Stimulated activated CD4-positive, alpha-beta T cell treated with anti-CD3 and anti-CD28 coated beads, Interleukin-1b, Interleukin-23, amount 100 ng/mL, for 1 hour (primary cell): ENCODE measurements at places on chromosomes 4 and X.

GRCh38 chrX:39507617-39508299, 590.0 kb downstream of the BCOR start:
- no peak for DNase-seq

DNA sequence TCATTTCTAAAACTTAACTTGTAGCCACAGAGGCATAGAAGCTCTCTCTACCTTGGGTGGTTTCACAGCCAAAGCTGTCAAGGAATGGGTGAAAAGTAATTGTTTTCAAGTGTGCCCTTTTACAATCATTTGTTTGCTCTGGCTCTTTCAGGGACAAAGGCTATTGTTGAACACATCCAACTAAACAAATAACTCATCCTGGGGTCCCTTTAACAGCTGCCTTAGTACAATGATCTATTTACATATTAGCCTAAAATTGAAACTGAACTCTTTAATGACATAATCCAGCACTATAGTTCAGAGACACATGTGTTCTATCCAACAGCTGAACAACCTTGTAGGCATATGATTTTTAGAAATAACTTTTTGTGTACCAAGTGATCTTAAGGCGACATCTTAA, 3.7 kb downstream of the HHIP start:
- DNase-seq = no peak

DNA sequence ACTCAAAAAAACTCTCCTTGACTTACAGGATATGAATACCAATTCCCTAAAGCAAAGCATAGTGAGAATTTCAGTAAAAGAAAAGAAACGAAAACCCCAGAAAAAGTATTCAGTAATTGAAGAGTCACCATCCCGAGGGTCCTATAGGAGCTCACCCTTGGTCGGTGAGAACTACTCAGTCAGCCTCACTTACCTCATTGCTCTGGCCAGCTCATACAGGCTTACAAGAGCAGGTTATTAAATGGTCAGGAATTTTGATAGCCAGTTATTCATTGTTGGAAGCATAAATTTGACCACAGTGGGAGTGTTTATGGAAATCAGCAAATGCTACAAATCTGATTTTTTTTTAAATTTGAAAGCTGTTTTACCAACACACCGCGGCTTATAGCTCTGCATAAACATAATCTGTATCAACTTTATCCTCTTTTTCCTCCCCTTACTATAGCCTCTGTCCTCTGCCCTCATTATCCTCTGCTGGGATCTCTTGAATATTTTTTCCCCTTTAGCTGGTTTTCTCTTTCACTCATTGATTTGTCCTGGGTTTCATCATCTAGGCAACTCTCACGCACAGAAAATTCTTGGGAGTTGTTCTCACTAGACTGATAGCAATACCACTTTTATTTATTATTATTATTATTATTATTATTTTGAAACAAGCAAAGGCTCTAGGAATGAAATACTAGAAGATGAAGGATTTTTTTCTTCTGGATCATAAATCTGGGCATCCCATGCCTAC, 11.0 kb upstream of the CXCL2 start:
- no peak for DNase-seq

DNA sequence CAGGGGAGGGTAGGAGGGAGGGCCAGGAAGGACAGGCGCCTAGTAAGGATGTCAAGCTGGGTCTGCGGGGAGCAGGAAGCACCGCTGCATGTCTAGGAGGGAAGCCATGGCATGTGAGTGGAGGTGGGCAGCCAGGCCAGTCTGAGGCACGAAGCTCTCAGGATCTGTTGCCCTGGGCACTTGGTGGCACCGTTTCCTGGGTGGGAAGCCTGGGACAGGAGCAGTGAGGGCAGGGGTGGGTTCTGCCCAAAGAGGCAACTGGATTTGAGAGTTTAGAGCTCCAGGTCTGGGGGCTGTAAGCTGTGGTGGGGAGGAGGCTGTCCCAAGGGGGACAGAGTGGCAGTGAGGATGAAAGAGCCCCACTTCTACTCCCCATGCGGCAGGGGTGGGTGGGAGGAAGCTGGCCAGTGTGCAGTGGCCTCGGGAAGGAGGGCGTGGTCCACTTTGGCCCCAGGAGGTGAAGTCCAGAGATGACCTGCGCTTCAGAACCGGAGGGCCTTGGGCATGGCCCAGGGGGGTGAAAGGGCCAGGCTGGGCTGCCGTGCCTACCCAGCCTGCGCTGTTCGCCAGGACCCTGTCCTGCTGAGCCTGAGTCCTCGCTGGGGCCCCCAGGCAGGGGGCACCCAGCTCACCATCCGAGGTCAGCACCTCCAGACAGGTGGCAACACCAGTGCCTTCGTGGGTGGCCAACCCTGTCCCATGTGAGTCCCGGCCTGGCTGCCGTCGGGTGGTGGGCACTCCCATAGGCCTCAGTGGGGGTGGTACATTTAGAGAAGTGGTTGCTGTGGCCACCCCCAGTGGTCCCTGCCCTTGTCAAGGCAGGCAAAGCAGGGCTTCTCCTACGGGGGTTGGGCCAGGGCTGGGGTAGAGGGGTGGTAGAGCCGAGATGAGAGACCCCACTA, 8.3 kb upstream of the SRPK3 start:
- no peak for DNase-seq

- no peak for DNase-seq
Observed at GRCh38 chr4:55865228-55865806, 11.9 kb downstream of the EXOC1 start.

GRCh38 chr4:147078362-147078761, 132.7 kb upstream of the TTC29 start:
- DNase-seq = no peak

GRCh38 chrX:130171446-130172126, at the start of gene RAB33A:
Gene RAB33A, plus strand, starts transcription at chrX:130171962. Its CDS starts 101 bp downstream, at chrX:130172063.
- DNase-seq = no peak

DNA sequence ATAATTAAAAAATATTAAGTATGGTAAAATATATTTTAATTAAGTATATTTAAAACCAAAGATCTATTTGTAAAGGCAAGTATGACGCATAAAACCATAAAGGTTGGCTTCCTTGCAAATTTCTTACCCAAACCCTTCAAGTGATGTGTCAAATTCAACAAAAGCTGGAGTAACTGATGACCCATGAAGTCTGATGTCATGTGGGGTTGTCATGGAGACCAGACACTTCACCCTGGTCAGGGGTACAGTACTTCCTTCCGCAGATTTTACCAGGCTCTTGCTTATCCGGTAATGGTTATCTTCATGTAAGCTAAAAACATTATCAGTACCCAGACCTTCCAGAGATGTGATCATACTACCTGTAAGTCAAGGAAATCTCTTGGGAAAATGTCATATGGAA, 170.1 kb downstream of the WDFY3 start:
- DNase-seq = no peak

- no peak for DNase-seq
Observed at GRCh38 chr4:90943311-90943710, 816.1 kb downstream of the CCSER1 start.

DNA sequence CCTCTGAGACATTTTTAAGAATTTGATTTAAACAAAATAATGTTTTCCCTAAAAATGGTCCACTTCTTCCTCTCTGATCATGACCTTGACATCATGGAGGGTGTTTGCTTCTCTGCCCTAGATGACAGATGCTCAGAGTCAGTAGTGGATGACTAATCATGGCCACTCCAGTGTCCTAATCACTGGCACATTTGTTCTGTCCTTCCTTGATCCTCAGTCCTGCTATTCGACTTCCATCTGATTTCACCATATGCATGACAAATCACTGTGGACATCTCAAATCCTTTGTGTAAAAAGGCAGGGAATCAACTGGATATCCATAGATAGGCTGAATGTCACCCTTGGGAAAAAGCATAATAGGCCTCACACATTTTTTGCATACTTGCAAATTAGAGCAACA, 9.0 kb downstream of the CRMP1 start:
- DNase-seq = no peak

DNA sequence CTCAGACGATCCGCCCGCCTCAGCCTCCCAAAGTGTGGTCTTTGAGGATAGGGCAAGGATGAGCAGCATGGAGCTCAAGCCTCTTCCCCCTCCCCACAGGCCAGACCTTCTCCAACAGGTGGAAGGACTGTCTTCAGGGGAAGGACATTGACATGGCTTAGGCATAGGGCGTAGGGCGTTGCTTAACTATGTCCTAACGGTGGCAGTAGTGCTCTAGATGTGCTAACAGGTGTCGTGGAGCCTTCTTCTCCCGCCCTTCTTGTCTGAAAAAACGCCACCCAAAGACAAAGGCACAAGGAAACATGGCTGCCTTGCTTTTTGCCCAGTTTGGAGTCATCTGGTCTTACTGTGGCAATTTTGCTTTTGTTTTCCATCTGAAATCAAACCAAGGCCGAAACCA, 219.8 kb downstream of the OR13H1 start:
- no peak for DNase-seq

- no peak for DNase-seq
Observed at GRCh38 chr4:41787931-41788330, 39.4 kb upstream of the PHOX2B start.

DNA sequence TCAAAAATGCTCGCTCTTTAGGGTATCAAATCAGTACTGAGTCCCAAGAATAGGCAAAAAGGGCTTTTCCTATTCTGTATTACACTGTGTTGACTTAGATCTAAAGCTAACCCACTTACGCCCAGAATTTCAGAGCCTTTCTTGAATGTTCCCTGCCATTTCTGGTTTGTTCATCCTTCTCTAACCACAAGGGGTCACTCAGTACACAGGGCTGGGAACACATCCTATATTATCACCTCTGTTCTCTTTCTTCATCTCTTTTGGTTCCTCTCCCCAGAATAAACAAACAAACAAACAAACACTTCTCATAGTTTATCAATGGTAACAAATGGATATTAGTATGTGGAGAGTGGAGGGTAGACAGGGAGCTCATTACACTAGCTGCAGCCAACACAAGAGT, 25.5 kb upstream of the MORC4 start:
- no peak for DNase-seq

DNA sequence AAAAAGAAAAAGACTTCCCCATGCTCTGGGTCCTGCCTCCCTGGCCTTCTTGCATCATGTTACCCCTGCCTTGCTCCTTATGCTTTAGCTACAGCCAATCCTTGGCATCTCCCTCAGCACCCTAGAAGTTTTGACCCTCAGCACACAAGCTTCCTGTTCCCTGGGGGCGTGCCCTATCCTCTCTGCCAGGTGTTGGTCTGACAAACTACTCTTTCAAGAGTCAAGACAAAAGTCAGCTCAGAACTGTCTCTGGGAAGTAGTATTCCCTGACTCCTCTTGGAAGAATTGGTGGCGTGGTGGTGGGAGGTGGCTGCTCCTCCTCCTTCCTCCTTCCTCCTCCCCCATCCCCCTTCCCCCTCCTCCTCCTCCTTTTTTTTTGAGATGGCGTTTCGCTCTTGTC, 41.0 kb downstream of the PRPS1 start:
- no peak for DNase-seq

DNA sequence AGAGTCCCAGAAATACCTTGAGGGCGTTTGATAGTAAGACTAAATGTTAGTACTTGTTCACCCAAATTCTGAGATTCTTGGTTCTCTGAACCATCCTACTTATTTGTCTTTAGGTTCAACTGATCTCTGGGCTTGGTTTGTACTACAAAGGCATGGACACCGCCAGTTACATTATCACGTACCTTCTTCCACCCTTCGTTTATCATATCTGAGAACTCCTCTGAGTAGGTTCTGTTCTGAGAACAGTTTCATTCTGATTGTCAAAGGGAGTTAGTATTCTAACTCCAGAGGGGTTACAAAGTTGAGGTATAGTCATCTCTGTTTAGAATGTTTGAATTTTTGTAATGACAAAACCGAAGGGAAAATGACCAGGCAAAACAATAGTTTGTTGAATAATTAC, 19.3 kb downstream of the ZFX start:
- DNase-seq = no peak

GRCh38 chr4:41299486-41299885, 42.8 kb downstream of the UCHL1 start:
- DNase-seq = no peak

DNA sequence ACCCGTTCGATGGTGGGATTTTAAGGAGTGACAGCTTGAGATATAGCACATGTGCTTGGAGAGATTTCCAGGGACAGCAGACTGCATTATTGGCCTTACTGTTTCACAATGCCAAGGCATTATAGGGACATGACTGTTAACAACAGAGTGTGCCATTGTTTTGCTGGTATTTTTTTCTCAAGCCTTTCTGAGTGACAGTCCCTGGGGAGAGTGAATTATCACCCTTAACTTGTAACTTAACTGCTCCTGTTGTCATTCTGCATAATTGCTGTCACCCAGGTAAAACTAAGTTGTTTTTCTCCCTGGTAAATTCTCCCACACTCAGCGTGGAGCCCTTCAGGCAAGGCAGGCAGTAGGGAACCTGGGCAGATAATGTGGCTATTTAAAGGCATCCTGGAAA, 989.2 kb upstream of the LCORL start:
- DNase-seq = no peak

DNA sequence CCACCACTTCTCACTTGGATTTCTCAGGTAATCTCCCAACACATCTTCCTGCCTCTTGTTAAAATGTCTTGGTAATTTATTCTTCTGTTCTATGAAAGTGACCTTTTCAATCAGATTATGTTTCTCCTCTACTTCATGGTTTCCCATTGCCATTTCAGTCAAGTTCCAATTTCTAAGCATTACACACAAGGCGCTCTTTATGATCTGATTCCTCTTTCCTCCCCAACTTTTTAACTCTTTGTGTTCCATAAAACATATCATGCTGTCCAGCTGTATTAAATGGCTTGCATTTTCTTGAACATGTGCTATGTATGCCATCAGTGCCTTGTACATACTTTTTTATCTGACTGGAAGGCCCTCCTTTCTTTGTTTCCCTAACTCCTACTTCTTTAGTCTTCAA, 13.1 kb upstream of the ART3 start:
- no peak for DNase-seq

- DNase-seq = no peak
Observed at GRCh38 chr4:154471032-154471431, 20.6 kb downstream of the DCHS2 start.

DNA sequence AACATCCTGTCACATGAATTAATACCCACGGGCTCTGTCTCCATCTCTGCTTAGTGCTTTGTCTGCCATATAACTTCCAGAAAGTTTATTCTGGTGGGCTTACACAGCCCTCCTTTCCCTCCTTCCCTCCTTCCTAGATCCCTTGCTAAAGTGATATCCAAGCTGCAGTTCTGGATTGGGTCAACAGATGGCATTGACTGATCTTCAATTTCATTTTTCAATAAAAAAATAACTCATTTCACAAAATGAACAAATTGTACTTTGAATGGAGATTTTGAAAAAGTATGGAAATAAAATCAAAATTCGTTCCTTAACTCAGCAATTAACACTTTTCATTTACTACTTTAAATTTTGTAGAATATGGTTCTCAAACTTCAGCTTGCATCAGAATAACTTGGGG, 94.9 kb downstream of the NXF2 start:
- no peak for DNase-seq

GRCh38 chr4:76953956-76954355, 4.4 kb downstream of the SEPTIN11 start:
- DNase-seq = no peak

DNA sequence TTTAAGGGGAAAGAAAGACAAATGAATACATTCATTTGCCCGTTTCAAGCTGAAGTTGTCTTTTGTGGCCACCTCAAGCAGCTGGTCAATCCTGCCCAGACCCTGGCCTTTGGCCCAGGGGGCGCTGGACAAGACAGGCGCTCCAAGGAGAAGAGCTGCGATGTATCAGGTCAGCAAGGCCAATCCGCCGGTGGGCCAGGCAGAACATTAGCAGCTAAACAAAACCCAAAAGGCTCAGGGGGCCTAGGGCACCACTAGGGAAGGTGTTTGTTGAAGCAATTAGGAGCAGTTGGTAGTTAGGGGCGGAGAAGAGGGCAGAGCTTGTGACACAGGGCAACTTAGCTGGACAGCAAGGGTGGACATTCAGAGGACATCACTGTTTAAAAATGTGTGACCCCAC, 60.8 kb upstream of the TMEM33 start:
- no peak for DNase-seq

- no peak for DNase-seq
Observed at GRCh38 chr4:67091673-67092072, 453.6 kb downstream of the CENPC start.
